ENCODE measurements at places on chromosomes 11 and 22.

DNA sequence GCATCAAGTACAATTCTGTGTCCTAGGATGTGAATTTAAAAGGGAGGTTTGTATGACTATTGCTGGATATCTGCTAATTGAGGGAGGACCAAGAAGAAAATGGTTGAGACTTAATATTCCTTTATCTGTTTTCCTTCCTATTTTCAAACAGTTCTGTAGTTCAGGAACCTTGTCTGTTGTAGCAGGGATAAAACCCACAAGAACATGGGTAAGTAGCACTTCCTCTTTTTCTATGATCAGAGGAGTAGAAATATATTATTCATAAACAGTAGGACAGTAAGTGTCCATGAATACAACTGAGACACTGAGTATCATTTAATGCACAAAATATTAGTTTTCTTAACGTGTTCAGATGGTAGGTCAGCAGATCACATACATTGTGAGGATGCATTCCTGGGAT, 7.6 kb downstream of the MS4A3 start:
- no peak for DNase-seq

GRCh38 chr11:90564531-90564930, 341.7 kb upstream of the CHORDC1 start:
- no peak for DNase-seq

DNA sequence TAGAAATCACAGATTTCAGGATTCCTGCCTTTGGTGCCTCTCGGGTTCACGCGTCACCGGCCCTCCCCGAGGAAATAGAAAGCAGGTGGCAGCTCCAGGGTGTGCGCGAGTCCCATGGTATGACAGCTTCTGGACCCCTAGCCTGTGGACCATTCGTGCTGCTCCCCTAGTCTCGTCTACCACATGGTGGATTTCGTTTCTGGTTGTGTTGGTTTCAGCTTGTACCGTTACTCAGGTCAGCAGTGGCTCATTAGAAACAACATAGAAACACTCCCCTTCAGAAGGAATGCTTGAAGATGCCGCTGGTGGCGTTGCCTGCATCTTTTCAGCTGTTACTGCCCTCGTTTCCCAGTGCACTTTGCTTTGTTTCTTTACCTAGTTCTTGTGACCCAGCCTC, 700 bp downstream of the TTC17 start:
- no peak for DNase-seq

DNA sequence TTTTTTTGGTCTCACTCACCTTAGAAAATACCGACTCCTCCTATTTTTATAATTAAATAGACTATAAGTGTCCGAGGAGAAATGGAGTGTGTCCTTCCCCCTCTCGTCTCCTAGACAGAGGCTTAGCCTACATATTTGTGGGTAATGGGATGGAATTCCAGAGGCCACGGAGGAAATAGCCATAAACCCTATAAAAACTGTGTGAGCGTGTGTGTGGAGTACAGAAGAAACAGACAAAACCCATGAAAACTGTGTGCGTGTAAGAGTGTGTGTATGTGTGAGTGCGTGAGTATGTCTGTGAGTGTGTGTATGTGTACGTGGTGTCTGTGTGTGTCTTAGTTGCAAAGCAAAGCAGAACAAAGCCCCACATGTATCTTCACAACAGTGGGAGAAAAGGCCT, 883.5 kb downstream of the OPCML start:
- DNase-seq: no peak

GRCh38 chr11:93887111-93887510, 36.7 kb upstream of the VSTM5 start:
- DNase-seq: no peak

DNA sequence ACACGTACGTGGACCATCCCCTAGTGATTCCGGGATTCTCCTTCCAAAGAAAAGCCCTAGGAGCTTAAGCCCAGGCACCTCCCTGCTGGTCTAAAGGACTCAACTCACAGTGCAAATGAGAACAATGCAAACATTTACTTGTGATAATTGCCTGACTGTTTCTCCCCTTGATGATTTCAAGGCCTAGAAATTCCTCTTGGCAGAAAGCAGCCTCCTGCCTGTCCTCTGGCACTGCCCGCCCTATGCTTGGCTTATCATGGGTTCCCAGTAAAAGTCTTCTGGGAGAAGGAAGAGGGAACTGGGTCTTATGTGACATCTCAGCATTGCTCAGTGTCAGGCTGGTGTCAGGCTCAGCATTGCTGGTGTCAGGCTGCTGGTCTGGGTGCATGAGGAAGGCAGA, 351.8 kb downstream of the SHANK2 start:
- DNase-seq: no peak

DNA sequence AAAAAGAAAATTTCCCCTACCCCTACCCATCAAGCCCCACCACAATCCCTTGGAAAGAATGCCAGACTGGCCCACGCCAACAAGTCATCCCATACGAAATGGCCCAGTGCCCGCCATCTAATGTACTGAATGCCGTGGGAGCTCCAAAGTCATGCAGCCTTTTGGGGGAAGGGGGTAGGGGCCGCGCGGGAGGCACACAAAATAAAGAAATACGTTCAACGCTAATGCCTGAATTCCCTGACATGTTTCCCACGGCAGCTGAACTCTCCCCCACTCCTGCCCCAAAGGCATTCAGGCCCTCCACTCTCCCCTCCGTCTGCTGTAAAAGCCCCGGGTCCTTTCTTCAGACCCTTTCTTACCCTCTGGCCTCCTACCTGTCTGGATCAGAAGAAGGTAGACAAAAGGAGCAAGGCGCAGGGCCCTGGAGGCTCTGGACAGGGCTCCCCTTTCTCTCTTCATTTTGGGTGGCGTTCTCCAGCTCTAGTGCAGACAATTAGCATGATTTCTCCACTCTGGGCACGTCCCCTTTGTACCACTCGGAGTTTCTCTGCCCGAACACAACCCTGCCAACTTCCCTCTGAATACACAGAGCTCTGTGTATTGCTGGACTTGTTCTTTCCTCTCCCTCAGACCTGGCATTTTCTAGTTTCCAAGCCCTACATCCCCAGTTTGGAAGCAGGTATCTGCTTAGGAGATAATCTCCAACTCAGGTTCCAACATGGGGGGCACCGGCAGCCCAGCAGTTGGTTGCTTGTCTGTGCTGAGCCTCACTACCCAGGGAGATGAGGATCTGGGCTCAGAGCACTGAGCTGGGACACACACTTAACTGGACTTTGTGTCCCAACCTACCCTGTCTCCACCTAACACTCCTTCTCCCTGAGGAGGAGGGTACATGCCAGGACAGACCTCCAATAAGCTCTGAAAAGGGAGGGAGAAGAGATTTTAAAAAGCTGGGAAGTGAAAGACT, at the start of gene HEPACAM:
TSS of gene HEPACAM (minus strand) at position 500 of the 967 bp plus-strand sequence. CDS start at position 459, 41 bp downstream.
- DNase-seq: no peak

- no peak for DNase-seq
These were observed at the start of gene GLYATL1 for GRCh38 chr11:58939277-58939676. Gene GLYATL1, plus strand, starts transcription at chr11:58939488. Its CDS starts 7,600 bp downstream, at chr11:58947088.

- DNase-seq: no peak
These were observed 352.3 kb upstream of the B3GAT1 start for GRCh38 chr11:134764367-134764766.

GRCh38 chr11:12154871-12155668, 44.7 kb downstream of the MICAL2 start:
- DNase-seq: no peak

DNA sequence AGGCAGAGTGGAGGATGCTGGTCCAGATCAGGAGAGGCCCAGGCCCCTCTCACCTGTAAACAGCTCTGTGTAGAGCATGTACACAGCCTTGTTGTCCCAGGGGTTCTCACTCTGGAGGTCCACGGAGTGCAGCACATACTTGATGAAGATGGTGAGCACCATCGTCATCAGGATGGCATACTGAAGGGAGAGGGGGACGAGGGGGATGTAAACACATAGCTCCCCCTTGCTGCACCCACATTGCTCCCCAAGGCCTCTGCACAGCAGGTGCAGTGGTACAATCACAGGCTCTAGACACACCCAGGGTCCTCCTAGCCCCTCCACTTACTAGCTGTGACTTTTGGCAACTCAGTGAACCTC, 2.9 kb downstream of the SYVN1 start:
- DNase-seq: no peak

DNA sequence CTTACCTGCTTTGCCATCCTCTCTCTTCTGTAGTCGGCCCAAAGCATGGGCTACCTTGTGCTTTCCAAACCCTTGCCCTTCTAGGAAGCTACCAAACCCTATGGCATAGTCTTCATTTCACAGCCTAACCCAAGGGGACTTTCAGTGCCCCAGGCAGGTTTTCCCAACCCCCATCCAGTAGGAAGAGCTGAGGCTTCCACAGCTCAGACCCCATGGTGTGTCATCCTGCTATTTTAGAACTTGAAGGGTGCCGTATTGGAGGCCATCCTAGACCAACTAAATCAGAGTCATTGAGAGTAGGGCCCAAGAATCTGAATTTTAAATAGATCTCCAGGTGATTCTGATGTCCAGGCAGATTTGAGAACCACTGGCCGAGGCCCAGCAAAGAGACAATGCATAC, 31.9 kb upstream of the TUB start:
- DNase-seq: no peak

- no peak for DNase-seq
These were observed 105.2 kb upstream of the VPREB1 start for GRCh38 chr22:22139364-22139763.

GRCh38 chr22:31346733-31347250, 646 bp upstream of the PATZ1 start:
- DNase-seq: peak; percentile 17

DNA sequence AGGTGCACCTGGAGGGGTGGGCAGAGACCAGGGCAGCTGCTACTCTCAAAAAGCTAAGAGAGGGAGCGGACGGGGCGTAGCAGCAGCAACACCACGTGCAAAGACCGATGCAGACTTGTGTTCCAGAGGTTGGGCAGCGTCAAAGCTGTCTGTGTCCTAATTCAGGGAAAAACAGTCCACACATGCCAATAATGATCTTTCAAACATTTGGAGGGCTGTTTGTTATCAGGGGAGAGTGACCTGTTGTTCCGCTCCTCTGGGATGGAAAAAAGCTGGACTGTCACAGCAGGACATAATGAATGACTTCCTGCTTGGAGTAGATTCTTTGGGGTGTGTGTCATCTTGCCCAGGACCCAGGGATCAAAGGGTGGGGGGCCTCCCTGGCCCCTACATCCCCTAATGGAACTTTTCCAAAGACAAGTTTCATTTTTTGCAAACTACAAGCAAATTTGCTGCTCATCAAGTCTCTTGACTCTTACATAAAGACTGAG, 6.2 kb upstream of the FBLN1 start:
- DNase-seq: no peak

DNA sequence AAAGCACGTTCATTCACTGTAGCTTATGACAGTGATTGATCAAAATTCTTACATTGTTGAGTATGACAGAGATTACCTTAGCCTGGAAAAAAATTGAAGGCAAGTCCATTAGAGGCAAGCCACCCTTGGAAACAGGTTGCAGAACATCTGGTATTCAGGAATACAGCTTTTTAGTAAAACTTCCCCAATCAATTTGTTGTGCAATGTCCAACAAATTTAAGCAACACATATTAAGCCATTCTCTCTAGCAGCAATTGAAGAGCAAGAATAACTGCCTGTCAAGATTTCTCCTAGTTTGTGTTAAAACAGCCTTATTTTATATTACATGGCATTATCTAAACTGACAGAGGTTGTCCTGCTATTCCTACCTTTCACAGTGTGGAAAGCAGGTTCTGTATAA, 37.0 kb downstream of the BCL2L13 start:
- no peak for DNase-seq

DNA sequence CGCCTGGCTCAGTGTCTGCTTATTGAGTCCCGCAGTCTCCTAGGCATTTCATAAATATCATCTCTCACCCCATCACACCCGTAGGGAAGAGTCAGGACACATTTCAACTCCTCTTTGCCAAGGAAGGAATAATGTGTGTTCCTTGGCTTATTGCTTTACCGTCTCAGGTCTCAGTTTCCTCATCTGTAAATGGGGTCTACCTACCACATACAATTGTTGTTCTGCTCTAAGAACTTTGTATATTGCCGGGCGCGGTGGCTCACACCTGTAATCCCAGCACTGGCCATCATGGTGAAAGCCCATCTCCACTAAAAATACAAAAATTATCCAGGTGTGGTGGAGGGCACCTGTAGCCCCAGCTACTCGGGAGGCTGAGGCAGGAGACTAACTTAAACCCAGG, 3.1 kb upstream of the THRSP start:
- DNase-seq: no peak

- no peak for DNase-seq
These were observed 48.5 kb upstream of the BMAL1 start for GRCh38 chr11:13229136-13229535.

GRCh38 chr11:131038597-131038996, 122.3 kb upstream of the SNX19 start:
- peak; percentile 36 for DNase-seq

DNA sequence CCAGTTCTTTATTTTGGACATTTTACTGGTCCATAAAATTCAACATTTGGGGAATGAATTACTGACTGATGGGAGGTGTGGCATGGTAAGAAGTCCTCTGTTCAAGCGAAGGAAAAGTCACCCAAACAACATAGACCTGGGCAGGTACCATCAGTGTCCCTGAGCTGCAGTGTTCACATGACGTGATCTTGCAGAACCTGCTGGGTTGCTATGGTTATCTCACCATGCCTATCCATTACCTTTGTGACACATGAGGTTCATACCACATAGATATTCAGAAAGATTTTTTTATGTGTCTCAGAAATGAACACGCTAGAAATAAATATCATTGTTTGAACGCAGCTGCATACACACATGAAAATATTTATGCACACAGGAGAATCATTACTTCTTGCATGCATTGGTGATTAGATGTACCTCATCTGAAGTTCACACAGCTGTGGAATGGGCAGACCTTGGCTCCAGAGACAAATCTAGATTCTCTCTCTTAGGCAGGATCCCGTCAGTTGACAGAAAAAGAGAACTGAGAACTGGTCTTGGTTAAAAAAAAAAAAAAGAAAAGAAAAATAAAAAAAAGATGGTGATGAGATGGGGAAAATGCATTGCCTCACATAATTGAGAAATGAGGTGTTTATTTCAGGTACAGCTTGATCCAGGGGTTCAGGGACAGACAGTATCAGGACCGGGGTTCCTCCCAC, 21.4 kb upstream of the RCN1 start:
- no peak for DNase-seq

- no peak for DNase-seq
These were observed 5.1 kb downstream of the EFEMP2 start for GRCh38 chr11:65867284-65868071.

DNA sequence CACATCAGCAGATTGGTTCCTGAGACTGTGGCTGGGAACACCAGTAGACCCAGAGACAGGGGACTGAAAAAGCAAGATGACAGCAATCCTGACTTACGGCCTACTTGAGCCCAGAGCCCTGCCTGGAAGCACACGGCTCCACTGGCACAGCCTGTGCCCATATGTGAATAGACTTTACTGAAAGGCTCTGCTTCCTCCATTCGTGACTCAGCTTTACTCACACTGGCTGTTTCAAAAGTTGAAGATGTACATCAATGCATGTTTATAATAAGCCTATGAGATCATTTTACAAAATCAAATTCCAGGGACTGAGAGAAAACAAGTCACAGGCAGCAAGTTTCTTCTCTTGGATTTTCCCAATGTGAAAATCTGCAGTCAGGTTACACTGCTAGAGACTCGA, 134.6 kb upstream of the TEAD1 start:
- no peak for DNase-seq

GRCh38 chr11:59676205-59676604, 7.4 kb upstream of the PATL1 start:
- DNase-seq: no peak

GRCh38 chr11:38791346-38791961, 2193.4 kb upstream of the RAG2 start:
- DNase-seq: peak; percentile 30

GRCh38 chr22:24099666-24100065, 81.6 kb upstream of the SUSD2 start:
- DNase-seq: no peak

All from NCI-H748 treated with DMSO at 0.1 percent for 48 hours (cell line).